ENCODE measurements at places on chromosomes 7 and 10.

GRCh38 chr10:43921881-43922280 lies 273.2 kb upstream of the ZNF32 start:
- no peak for DNase-seq

DNA sequence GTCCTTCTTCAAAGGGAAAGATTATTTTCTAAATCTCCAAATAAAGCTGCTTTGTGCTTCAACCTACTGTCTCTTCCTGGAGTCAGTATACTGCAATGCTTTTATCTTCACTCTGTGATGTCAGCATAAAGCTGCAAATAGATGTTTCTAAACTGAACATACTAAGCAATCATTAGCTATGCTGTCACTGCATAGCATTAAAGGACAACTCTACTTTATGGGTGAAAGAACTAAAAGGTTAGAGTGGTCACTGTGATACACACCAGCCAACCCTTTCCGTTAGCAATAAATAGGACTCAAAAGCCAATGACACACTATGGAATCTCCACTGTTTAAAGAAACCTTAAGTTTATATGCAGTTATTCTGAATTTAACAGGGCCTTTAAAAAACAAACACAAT lies 1.8 kb downstream of the CCDC186 start:
- no peak for DNase-seq

GRCh38 chr7:2802101-2802500 lies 42.0 kb downstream of the GNA12 start:
- DNase-seq, result no peak

DNA sequence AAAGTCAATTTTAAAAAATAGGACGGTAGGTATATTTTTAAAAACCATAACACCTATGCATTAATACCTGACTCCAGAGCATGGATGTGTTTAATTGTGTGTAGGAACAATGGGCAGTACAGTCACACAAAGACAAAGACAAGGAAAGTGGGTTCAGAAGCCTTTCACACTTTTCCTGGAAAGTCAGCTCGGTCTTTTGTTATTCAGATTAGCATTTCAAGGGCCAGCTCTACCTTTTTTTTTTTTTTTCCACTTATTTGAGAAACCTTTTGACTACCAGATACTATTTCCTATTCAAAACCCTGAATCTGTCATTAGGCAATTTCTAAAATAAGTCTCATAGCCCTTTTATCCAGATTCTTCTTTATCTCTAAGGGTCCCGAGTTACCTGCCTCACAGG lies 401.9 kb downstream of the PARD3 start:
- no peak for DNase-seq

DNA sequence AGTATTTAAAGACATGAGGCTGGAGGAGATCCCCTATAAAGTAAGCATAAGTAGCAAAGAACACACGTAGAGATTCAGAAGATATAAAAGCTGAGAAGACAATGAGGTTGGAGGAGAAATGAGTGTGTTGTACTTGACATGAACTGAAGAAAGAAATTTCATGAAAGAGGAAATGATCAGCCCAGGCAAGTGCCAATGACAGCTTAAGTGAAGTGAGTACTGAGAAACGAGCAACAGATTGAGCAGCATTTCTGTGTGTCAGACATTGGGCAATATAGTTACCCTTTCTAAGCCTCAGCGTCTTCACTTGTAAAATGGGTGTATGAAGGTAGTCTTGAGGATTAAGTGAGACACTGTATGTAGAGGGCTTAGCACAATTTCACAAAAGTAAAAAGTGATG lies 4.8 kb upstream of the LIPA start:
- DNase-seq, result no peak

- no peak for DNase-seq
Measured at GRCh38 chr7:2621948-2622640, 9.7 kb upstream of the TTYH3 start.

DNA sequence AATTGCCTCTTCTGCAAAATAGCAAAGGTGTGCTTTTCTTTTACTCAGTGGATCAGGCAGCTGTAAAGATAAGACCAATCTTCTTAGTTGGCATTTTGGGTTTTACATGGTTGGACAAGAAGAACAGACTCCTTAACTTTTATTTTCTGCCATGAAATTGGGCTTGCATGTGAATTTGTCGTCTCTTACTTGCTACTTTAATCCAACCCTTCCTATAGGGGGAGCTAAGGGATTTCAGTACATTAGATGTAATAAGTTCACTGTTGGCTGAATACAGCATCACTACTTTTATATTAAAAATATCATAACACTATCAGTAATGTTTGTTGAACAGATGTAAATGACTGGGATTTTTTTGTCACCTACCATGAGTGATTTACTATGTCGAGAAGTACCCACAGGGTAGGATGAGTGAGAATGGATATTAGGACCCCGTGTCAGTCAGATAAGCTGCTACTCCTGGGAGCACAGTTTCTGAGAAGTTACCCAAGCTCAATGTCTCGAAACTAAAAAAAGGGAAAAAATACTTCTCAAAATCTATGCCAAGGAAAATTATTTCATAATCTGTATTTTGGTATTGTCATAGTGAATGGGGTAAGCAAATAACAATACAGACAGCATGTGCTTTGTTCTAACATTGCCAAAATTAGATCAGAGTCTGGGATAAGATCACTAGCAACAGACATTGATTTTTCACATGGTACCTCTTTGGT lies 127.4 kb upstream of the AGR3 start:
- no peak for DNase-seq

- no peak for DNase-seq
Measured at GRCh38 chr7:79454361-79454960, 994 bp upstream of the MAGI2 start.

DNA sequence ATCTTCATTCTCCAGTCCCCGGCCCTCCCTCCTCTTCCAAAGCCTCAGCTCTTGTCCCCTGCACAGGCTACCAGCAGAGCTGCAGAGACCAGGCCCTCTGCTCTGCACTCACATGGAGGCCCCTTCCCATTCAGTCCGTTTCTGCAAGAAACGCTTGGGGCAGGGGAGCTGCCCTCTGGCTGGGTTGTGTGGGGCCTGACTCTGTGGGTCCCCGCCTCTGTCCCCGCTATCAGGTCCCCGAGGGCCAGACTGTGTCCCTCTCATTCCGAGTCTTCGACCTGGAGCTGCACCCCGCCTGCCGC lies 1.5 kb downstream of the PCOLCE start:
- no peak for DNase-seq

DNA sequence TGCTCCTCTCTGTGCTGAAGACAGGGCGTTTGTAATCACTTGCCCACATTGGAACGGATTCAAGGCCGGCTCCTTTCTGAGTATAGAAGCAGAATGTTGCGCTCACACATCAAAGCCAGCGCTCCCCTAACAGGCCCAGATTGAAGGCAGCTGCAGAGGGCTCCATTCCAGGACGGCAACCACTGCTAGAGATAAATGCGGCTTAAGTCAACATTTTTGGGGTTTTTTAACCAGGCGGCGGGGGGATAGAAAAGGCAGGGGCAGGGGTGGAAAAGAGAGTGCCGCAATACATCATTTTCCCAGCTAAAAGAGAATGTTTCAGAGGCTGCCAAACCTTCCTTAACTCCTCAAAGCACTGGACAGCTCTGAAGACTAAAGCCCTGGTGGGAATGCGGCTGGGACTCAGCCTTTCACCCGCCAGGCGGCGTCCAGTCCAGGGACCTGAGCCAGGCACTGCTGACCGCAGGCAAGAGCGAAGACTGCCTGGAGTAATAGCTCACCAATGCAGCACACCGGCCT lies 189.6 kb downstream of the TNS3 start:
- DNase-seq, result no peak

DNA sequence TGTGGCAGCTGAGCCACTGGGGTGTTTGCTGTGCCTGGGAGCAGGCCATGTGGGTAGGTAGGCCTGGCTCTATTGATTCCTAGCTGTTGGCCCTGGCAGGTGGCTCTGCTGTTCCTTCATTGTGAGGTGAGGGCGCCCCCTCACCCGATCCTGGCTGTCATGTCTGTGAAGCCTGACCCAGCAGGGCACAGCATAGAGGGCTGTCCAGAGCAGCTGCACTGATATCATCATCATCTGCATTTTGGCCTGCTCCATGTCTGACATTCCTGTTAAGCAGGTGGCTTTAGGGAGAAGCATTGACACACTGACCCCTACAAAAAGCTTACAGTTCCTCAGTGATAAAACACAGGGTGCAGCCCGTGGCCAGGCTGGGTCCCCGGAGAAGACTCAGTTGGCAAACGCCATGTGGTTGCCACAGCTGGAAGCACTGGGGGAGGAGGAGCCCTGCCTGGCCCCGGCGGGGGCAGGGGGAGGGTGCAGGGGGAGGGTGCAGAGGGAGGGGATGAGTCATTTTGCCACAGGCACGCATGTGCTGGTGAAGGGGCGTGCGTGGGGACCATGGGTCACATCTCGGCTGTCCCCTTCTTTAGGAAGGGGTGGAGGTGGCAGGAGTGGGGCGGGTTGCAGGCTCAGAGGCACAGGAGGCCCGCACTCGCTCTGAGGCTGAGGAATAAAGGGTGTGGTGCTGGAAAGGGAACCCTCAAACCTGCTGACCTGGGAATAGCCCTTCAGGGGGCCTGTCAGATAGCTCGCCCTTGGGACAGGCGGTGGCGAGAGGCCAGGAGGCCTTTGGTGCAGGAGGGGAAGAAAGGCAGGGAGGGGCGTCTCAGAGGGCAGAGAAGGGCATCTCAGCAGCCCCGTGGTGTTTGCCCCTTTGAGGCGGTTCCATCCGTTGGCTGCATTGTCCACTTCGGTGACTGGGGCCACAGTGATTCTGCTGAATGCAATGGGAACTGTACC lies 31.6 kb downstream of the IKZF1 start:
- no peak for DNase-seq

- no peak for DNase-seq
Measured at GRCh38 chr10:37803269-37803668, 54.1 kb downstream of the ZNF248 start.

DNA sequence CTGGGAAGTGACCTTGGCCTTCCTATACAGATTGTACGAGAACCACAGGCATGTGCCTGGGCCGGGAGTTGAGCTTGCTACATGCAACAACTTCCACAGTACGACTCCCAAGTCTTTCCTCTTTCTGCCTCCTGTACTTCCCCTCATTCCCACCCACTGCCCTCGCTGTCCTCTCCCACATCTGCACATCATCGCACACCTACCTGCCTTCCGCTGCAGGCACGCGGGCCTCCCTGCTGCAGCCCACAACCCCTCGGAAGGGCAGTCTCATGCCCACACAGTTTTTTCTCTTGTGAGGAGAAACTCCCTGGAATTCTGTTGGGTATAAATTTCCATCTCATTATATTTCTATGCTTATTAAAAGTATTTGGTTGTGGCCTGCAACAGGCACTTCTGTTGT lies 117.2 kb downstream of the ACTR3B start:
- DNase-seq, result no peak

DNA sequence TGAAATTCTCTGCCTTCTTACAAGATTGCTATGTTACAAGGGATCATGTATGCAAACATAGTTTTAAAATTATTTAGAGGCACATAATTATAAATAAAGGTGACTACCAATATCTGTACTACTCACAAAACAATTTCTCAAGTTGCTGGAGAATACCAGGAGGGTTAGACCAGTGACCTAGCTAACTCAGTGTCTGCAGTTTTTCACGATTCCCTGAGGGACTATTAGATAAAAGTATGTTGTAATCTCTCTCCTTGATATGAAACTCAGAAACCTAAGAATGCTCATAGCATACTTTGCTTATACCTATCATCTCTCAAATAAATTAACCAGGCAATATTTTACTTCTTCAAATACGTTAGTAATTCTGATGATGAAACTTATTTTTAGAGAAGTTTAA lies 534.0 kb upstream of the ANKRD30A start:
- DNase-seq, result no peak

DNA sequence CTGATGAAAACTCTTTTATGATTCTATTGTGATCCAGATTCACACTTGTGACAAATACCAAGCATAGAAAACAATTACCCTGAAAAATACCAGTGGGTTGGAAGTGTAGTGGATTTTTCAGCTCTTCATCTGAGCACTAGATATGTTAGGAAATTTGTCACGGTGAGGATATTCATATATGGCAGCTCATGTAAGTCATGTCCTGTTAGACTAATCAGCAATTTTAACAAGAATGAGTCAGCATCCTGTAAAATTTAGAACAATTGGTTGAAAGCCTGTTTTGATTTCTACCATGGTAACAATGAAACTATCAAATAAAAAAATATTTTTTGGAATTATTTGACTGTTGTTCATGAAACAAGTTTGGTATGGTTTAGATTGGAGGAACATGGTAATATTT lies 334.3 kb downstream of the CACNA2D1 start:
- no peak for DNase-seq

- DNase-seq, result no peak
Measured at GRCh38 chr7:142654398-142654797, 94.9 kb upstream of the PRSS1 start.

- DNase-seq, result peak; percentile 56
Measured at GRCh38 chr7:94907026-94907810, at the start of gene PPP1R9A. Gene PPP1R9A (plus strand): TSS chr7:94907594. CDS start chr7:94910114, 2,520 bp downstream.

- DNase-seq, result no peak
Measured at GRCh38 chr7:157189405-157189804, 50.7 kb downstream of the UBE3C start.

Measured in NK-92 treated with Interleukin-12 subunit alpha and Interleukin-12 subunit beta, amount 100 ng/mL, for 24 hours (cell line).